ENCODE measurements at places on chromosomes 7 and 10. TPM values are rescaled to one million over a fixed set of nuclear protein-coding genes. Genes with fewer than 3 reads are reported as not detected.

SPDYE2 gene
- total RNA-seq, result 0.16 TPM

NEUROG3 gene
- total RNA-seq, result not detected

NPC1L1 gene
- total RNA-seq, result not detected

C7orf33 gene
- total RNA-seq, result not detected

LRGUK gene
- total RNA-seq, result 2.5 TPM

All from urinary bladder (tissue), 4 donors.